GF-D8 (cell line): ENCODE measurements at places on chromosomes 2 and 18.

GRCh38 chr2:37887286-37887685 lies 37.8 kb upstream of the RMDN2 start:
- no peak for DNase-seq

DNA sequence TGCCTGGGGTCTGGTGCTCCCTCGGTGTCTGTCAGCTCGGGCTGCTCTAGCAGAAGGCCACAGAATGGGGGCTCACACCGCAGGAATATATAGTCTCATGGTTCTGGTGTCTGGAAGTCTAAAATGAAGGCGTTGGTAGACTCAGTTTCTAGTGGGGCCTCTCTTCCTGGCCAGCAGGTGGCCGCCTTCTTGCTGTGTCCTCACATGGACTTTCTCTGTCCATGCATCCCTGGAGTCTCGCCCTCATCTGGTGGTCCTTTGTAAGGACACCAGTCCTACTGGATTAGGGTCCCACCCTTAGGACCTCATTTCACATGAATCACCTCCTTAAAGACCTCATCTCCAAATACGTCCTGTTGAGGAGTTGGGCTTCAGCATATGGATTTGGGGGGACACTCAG lies 65.7 kb downstream of the RRM2 start:
- DNase-seq: no peak

GRCh38 chr2:101524806-101525430 lies 50.0 kb upstream of the RFX8 start:
- peak; percentile 48 for DNase-seq

DNA sequence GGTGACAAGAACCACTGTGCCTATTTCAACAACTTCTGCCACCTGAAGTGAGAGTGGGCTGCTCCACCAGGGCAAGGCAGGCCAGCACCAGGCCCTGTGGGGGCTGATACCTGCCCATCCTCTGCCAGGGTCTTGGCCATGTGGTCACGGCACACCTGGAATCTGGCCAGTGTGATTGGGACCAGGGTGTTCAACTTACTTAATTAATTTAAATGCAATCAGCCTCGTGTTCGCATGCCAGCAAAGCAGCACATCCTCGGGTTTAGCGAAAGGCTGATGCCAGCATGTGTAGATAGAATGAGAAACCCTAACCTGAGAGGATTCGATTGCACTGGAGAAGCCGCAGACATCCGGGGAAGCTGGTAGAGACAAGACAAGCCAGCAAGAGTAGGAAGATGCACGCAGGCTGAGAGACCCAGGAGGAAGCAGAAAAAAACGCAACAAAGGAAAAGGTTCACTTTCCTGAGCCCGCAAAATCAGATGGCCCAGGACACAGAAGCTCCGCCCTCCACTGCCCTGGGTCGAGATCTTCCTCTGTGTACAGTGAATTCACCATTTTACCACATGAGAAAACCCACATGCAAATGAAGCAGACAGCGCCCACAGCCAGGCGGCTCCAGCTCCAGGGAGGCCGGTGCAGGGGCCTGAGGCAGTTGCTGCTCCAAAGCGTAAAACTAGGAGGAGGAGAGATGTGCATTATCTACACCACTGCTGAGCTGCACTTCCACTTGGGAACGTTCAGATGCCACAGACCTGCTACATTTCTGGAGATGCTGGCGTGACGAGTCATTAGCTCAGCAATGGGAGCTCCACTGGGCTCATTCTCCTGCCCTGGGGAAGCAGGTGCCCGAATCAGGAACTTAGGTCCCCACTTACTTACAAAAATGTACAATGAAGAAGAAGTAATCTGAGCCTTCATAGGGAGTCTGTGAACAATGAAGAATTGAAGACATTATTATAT lies 92.1 kb downstream of the TMEM18 start:
- no peak for DNase-seq
